Mesothelial cell of epicardium (in vitro differentiated cells): ENCODE measurements at places on chromosomes 1 and 21. TPM values are rescaled to one million over a fixed set of nuclear protein-coding genes. Genes with fewer than 3 reads are reported as not detected.

Gene PDZK1IP1
- not detected in 3 replicates for total RNA-seq

Gene CELA2A
- not detected in 3 replicates for total RNA-seq

Gene PERM1
- 1.6 to 2.8 TPM (median 2.7 TPM) in 3 replicates for total RNA-seq

Gene PLA2G2F
- total RNA-seq = not detected in 3 replicates

- no peak for DNase-seq
These were observed 148.6 kb upstream of the ETV3 start for GRCh38 chr1:157286646-157287420.

DNA sequence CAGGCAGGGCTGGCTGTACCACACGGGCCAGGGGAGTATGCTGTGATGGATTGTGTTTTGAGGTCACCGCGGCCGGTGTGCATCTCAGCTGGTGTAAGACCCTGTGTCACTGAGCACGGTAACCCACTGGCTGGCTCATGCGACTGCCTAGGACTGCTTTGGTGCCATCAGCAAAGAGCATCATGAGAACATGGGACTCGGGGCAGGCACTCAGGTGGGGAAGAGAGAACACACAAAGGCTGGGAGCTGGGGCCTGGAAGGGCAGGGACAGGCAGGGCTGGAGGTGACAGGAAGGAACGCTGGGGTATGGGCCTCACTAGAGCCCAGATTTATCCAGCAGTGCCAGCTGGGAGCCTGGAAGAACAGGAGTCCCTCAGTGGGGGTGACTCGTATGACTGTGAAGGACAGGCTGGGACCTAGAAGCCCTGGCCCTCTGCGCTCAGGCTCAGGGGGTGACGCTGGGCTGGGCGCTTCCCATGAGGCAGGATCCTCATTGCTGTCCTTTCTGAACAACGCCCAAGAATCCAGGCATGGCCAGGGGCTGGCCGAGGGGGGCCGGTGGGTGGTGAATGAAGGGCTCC is 210.4 kb upstream of the VAMP3 start:
- DNase-seq = no peak

- no peak for DNase-seq
These were observed 406.7 kb downstream of the DISC1 start for GRCh38 chr1:232033285-232033684.

DNA sequence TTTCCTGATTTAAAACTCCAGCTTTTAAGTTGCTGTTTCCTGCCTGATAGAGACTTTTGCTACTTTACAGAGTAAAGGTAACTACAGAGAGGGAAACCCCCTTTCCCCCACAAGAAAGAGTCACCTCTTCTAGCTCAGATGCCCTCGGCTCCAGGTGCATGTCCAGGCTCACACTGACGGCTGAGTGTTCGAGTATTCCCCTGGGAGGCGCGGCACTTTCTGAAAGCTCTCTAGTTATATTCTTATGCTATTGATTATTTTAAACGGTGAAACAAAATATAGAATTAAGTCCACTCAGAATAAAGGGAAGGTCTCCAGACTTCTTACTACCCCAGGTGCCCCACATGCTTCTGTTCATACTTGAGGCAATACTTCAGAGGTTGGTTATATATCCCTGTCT is 160.3 kb upstream of the FMN2 start:
- DNase-seq = no peak
